HEK293T (cell line): ENCODE measurements at places on chromosomes 3 and 15.

DNA sequence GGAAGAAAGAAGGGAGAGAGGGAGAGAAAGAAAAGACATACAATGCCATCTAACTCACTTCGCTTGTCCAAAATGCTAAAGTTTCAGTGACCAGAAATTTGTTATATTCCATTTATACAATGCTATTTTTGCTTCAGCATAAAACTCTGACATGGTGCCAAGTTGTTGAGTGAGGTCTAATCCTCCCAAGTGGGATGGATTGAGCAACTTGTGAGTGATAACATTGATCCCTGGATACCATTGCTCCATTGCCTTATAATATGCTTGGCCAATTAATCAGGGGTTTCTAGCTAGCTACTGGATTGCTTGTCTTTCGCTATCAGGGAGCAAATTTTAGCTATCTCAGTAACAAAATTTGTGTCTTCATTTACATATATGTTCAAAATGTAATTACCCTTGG, 615.6 kb upstream of the DPPA4 start:
- DNase-seq, result no peak

- peak; percentile 71 for DNase-seq
These were observed 50.3 kb downstream of the CHSY1 start for GRCh38 chr15:101201411-101202174.

DNA sequence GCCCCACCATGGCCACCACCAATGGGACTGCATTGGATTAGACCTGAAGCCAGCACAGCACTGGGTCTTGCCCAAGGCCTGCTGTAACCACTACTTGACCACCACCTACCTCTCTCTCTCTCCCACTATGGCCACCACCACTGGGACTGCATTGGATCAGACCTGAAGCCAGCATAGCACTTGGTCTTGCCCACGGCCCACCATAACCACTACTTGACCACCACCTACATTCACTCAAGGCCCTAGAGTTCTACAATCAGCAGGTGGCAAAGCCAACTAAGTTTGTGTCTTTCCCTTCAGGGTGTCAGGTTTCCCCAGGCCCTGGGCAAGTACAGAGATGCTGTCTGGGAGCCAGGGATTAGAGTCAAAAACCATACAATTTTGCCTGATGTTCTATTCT, 57.6 kb downstream of the ESYT3 start:
- DNase-seq, result no peak

- no peak for DNase-seq
These were observed 8.7 kb upstream of the PLA2G4F start for GRCh38 chr15:42165106-42165505.

DNA sequence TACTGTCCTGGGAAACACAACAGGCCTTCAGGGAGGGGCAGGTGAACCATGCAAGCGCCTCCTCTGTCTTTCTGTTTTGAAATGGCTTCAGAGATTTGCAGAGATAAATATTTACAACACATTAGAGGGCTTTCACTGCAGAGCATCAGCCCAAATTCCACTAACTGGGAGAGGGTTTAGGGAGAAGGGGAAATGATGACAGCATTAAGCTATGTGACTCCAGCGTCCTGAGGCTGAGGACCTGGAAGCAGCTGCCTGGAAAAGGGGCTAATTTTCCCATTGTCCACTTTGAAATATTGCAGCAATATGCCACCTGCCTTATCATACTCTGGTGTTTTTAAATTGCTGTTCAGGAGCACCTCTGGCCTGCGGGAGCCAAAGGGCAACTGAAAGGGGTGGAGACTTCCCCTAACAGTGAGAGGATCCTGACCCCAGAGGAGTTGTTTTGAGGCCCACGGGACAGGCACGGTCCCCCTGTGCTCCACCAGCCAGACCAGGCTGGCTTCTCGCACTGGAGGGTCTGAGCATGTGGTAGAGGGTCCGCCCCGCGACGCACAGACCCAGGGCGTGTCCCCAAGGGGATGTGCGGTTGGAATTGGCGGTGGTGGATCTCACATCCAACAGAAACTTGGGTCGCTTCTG, 110.6 kb downstream of the XXYLT1 start:
- DNase-seq, result no peak

DNA sequence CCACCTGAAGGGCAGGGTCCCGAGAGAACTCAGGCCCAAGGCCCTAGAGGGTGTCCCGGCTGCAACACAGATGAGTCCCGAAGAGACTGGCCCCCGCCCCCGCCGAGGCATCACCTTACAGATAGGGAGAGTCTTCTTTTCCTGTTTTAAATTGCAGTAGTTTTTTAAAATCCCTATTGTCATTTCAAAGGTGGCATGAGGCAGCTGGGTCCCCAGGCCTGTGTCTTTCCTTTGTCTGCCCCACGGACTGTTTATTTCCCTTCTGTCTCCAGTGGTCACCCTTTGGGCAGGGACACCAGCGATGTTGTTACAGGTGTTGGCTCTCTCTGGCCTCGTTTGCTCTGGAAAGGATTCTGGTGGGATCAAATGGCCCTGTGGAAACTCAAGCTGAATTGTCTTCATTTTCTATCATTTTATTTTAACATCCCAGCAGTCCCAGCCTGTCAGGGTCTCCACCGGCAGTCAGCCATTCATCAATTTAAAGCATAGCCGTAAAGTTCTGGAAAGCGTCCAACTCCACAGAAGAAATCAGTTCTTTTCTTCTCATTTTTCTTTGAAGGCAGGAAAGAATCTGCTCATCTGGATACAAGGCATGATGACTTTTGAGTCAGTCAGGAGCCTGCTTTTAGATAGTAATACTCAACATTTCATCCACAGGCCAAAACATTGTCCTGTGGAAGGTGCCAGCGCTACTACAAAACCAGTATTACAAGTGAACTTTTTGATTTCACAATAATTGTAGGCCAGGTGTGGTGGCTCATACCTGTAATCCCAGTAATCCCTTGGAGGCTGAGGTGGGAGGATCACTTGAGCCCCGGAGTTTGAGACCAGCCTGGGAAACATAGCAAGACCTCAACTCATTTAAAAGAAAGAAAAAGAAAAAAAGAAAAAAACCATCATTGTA, 96.2 kb downstream of the HES1 start:
- no peak for DNase-seq

GRCh38 chr3:2873986-2874385, 236.2 kb downstream of the IL5RA start:
- no peak for DNase-seq

DNA sequence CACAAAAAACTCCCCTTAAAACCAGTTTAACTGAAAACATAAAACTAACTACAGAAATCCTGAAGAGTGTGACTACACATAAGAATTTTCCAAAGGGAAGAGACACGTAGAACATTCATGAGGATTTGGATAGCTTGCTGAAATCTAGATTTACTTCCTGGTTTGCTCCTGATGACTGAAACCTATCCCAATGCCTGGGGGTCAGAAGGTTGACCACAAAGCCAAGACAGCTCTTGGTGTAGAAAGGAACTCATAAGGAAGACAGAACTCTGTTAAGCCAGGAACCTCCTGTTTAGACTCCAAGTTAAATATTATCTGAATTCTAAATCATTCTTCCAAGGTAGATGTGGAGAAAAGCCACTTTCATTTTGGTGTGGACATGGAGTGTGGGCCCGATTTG, 92.8 kb downstream of the TFG start:
- no peak for DNase-seq

DNA sequence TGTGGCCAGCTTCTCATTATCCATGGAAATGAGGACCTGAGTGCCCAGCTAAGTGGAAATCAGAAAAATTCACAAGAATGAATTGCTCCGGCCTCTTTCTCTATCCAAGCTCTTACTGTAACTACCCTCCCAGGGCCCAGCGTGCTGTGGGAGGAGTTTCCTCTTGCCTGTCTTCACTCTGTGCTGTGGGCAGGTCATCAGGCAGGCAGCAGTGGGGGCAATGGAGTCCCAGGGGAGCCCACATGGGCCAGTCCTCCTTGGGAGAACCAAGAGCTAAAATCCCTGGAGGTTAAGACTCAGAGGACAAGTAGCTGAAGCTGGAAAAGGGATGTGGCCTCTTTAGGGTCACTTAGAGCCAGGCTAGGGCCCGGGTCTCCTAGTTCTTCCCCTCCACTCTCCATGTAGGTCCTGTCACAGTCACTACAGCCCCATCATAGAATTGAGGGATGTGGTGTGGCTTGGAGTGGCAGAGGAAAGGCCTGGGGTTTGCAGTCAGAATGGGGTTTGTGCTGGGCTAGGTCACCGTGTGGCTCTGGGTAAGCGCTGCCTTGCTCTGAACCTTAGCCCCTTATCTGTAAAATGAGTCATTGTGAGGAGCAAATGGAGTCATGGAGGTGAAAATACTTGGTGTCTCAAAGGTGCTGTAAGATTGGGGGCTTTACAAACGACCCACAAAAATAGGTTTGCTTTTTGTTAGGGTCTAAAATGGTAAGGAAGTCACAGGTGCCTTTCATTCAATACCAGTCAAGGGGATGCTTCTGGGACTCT, 3.7 kb downstream of the GASK1A start:
- DNase-seq, result no peak

GRCh38 chr3:52452570-52453221, 1.1 kb downstream of the TNNC1 start:
- no peak for DNase-seq

DNA sequence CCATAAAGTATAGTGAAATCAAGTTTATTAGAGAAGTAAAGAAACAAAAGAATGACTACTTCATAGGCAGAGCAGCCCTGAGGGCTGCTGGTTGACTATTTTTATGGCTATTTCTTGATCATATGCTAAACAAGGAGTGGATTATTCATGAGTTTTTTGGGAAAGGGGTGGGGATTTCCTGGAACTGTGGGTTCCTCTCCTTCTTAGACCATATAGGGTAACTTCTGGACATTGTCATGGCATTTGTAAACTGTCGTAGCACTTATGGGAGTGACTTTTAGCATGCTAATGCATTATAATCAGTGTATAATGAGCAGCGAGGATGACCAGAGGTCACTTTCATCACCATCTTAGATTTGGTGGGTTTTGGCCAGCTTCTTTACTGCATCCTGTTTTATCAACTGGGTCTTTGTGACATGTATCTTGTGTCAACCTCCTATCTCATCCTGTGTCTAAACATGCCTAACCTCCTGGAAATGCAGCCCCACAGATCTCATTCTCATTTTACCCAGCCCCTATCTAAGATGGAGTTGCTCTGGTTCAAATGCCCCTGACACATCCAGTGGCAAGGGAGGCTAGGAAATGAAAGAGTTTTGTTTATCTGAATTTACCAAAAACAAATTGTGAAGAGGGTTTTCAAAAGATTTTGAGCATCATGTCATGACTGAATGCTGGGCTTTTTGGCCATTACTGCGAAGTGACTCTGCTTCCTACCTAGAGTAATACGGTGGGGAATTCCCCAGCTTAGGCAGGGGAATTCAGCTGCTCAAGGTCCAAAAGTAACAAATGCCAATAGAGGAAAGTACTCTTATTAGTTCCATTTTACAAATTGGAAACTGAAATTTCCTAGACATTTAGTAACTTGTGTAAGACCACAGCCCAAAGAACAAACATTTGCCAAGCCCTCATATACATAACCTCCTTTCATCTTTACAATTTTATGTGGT, 6.2 kb upstream of the SPSB4 start:
- DNase-seq, result no peak

DNA sequence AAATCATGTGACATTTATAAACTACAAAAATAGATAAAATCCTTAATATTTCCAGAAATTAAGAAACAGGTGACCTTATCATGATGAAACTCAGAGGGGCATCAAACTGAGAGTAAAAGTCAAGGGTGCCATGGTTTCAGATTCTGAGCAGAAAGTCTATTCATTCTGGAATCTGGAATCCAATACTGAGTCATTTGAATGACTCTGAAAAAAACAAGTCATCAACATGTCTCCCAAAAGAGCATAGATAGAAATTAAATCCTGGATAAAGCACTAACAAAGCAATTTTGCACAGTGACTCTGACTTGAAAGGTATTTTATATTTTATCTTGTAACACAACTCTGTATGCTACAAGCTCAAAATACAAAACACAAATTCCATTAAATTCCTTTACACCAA, 23.4 kb downstream of the STAC start:
- DNase-seq, result no peak

GRCh38 chr3:15934389-15935195, 136.8 kb upstream of the ANKRD28 start:
- DNase-seq, result no peak

- no peak for DNase-seq
These were observed 105.0 kb downstream of the KLHL25 start for GRCh38 chr15:85689729-85690128.

DNA sequence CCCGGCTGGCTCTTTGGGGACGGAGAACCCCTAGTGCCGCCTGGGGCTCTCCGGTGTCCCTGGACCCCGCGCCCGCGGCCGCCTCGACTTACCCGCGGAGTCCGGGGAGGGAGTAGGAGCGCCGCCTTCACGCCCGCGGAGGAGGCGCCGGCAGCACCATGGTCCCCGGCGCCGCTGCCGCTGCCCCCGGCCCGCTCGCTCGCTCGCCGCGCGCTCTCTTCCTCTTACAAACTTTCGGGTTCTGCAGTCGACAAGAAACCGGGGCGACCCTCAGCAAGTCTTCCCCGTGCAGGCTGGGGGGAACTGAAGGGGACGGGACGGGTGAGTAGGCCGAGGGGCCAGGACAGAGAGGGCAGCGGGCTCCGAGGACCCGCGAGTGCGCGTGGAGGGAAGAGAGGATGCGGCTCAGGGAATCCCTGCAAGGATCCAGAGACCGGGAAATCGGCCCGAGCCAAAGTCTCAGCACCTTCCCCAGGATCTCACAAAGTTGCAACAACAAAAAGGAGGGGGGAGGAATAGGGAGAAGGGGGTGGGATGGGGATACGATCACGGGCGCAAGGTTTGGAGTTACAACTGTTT, 2.0 kb downstream of the FOXP1 start:
- DNase-seq, result peak; percentile 45

GRCh38 chr15:68578175-68578979, 416 bp upstream of the CORO2B start:
- peak; percentile 48 for DNase-seq

DNA sequence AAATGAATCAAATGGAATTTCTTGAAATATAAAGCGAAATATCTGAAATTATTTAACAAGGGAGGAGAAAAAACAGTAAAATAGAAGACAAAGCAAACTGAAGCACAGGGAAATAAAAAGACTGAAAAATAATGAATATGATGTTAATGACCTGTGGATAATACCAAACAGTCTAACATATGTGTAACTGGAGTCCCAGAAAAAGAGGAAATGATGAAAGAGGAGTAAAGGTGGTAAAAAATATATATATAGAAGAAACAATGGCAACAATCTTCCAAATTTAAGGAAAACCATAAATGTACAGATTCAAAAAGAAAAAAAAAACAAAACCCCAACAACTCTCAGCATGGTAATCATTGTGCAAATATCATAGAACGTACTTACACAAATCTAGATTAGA, 21.2 kb downstream of the UBE3A start:
- no peak for DNase-seq

DNA sequence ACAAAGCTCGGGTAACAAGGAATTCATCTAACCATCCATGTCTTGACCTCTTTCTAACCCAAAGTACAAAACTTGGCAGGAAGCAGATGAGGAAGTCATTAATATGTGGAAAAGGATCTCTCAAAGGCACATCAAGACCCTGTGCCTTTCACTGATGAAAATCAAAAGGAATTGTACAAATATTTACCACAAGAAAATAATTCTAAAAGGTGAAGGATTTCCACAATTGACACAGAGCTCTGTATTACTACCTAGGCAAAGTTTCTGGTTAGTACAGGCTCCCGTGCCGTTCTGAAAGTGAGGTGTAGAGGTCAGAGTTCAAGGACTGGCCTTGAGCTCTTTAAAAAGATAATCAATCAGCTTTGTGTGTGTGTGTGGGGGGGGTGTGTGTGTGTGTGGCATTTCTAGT, 239.7 kb upstream of the ICE2 start:
- DNase-seq, result no peak
